ENCODE measurements at places on chromosomes 7 and 10. TPM values are rescaled to one million over a fixed set of nuclear protein-coding genes. Genes with fewer than 3 reads are reported as not detected.

Gene RPEL1
- not detected for total RNA-seq

GRCh38 chr10:97737770-97738265 is 890 bp downstream of the ZFYVE27 start:
- DNase-seq: no peak

DNA sequence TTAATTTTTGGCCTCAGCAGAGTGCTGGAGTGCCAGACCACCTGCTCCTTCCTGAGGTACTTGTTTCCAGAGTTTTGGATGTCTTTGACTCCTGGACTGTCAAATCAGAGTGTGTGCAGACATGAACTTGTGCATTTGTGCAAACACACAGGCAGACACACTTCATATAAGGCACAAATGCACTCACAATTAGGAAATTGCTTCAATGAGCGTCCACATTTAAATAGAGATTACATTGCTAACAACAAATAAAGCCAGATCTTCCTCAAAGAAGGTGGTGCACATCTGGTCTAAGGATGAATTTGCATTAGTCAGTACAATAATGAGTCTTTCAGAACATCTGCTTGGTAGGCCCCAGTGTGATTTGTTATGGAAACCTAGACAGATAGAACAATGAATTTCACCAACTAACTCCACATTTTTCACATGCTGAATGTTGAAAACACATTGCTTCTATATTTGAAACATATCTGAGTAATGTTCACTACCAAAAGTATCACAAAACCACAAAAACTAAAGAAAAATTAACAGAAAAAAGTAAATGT is 266.7 kb upstream of the INHBA start:
- no peak for DNase-seq

DNA sequence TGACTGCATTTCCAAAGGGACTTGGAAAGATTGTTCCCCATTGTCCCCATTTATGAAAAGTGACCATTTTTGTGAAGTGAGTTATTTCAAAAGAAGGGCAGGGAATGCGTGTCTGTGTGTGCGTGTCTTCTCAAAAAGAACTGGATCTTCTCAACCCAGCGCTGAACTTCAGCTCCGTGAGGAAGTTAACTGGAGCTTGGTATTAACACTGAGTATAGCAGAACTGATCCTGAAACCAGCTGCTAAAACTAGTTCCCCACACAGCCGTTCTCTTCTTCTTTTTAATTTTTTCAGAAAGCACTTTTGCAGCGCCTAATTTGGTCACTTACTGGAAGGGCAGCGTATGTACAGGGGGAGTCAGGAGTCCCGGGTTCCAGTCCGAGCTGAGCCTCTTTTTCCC is 45.8 kb upstream of the PLEKHA1 start:
- no peak for DNase-seq

- DNase-seq: no peak
Observed at GRCh38 chr10:27618906-27619305, 114.8 kb downstream of the RAB18 start.

- peak; percentile 88 for DNase-seq
Observed at GRCh38 chr7:78770422-78771410, 682.8 kb downstream of the MAGI2 start.

GRCh38 chr10:123958241-123958640 is 66.6 kb upstream of the CPXM2 start:
- peak; percentile 17 for DNase-seq

Gene MAGI2
- total RNA-seq: 19.2 TPM

DNA sequence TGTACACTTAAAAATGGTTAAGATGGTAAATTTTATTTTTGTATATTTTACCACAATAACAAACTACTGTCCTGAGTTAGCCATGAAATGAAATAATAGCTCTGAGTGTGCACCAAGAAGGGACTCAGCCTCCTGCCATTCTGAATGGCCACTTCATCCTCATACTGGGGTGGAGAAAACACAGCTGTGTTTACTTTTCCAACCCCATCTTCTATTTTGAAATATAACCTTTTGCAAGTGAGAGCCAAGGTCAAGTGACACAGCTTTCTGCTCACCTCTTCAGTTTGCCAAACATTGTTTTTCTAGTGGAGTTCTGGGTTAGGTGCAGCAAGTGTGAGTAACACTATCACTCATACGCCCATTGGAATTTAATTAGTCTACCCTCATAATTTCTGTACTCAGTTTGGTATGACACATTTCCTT is 107.4 kb upstream of the GLCCI1 start:
- DNase-seq: no peak

- DNase-seq: no peak
Observed at GRCh38 chr7:16915405-16915804, 33.6 kb upstream of the AGR3 start.

Gene CALHM3
- total RNA-seq: not detected

GRCh38 chr7:118288098-118288497 is 63.6 kb downstream of the ANKRD7 start:
- DNase-seq: no peak

GRCh38 chr10:123463181-123463580 is 203.0 kb upstream of the GPR26 start:
- no peak for DNase-seq

GRCh38 chr10:72318418-72319262 is 36.1 kb downstream of the DNAJB12 start:
- peak; percentile 63 for DNase-seq

DNA sequence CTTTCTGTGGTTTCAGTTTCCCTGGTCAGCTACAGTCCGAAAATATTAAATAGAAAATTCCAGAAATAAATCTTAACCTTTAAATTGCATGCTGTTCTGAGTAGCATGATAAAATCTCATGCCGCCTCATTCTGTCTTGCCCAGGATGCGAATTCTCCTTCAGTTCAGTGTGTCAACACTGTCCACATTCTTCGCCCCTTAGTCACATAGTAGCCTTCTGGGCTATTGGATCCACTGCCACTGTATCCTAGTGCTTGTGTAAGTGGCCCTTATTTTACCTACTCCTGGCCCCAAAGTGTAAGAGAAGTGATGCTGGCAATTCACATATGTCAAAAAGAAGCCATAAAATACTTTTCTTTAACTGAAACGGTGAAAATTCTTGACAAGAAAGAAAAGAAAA is 129.6 kb downstream of the ZWINT start:
- no peak for DNase-seq

Measured in endodermal cell (in vitro differentiated cells).